Inflammatory macrophage treated with lipopolysaccharide for 4 hours (primary cell): ENCODE measurements at places on chromosomes 4 and X.

GRCh38 chrX:134025986-134026545 lies 40.7 kb upstream of the GPC3 start:
- DNase-seq = no peak

- DNase-seq = no peak
Observed at GRCh38 chr4:8538703-8539567, 41.3 kb upstream of the GPR78 start.

- DNase-seq = no peak
Observed at GRCh38 chrX:18099745-18100144, 120.9 kb downstream of the BEND2 start.

GRCh38 chr4:7320206-7320797 lies 114.4 kb downstream of the PSAPL1 start:
- DNase-seq = no peak

DNA sequence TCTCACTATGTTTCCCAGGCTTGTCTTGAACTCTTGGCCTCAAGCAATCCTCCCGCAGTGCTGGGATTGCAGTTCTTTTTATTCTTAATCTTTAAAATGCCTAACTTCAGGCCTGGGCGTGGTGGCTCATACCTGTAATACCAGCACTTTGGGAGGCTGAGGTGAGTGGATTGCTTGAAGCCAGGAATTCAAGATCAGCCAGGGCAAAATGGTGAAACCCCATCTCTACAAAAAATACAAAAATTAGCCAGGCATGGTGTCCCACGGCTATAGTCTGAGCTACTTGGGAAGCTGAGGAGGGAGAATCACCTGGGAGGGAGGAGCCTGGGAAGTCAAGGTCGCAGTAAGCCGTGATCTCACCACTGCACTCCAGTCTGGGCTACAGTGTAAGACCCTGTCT lies 45.9 kb downstream of the PLS3 start:
- DNase-seq = no peak

GRCh38 chr4:47383829-47384427 lies 79.6 kb downstream of the COMMD8 start:
- peak; percentile 27 for DNase-seq

DNA sequence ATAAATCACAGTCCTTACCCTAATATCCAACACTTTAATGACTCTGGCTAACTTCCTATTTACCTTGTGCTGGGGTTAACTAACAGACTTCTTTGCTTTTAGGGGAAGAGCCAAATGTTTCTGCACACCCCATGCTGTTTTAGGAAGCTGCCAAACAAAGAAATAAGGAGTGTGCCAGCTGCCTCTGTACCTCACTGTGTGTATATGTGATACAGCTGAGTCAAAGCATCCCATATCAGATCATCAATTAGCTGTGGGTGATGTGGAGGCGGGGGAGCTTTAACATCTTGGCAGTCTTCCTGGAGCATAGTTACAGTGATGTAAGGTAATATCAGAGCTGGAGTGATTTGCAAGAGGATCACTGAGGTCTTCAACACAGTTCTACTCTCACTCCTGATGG lies 95.4 kb downstream of the COL25A1 start:
- DNase-seq = no peak

- no peak for DNase-seq
Observed at GRCh38 chr4:90951037-90951436, 823.8 kb downstream of the CCSER1 start.

- DNase-seq = no peak
Observed at GRCh38 chr4:47577779-47578553, 92.9 kb downstream of the ATP10D start.

DNA sequence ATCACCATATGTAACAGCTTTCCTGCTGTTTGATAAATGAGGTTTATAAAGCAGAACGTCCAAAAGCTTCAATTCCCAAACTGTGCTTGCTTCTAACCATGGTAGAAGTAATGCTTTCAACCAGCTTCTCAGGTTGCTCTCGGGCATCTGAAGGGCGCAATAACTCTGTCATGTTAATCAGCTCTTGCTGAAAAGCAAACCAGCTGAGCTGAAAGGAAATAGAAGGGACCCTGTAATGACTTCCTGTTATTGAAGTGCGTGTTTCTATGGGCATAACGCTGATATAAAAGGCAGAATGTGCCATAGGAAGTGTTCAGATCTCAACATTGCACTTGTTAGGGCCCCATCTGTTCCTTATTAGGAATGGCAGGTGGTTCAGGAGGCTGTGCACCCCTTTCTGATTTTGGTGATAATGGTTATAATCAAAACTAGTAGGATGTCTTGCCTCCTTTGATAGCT lies 21.2 kb downstream of the HERC3 start:
- peak; percentile 36 for DNase-seq

GRCh38 chr4:40782876-40783275 lies 33.1 kb downstream of the NSUN7 start:
- peak; percentile 81 for DNase-seq

- DNase-seq = no peak
Observed at GRCh38 chr4:138334346-138335016, 92.3 kb upstream of the SLC7A11 start.

- DNase-seq = no peak
Observed at GRCh38 chrX:13750204-13750603, 15.7 kb downstream of the OFD1 start.

DNA sequence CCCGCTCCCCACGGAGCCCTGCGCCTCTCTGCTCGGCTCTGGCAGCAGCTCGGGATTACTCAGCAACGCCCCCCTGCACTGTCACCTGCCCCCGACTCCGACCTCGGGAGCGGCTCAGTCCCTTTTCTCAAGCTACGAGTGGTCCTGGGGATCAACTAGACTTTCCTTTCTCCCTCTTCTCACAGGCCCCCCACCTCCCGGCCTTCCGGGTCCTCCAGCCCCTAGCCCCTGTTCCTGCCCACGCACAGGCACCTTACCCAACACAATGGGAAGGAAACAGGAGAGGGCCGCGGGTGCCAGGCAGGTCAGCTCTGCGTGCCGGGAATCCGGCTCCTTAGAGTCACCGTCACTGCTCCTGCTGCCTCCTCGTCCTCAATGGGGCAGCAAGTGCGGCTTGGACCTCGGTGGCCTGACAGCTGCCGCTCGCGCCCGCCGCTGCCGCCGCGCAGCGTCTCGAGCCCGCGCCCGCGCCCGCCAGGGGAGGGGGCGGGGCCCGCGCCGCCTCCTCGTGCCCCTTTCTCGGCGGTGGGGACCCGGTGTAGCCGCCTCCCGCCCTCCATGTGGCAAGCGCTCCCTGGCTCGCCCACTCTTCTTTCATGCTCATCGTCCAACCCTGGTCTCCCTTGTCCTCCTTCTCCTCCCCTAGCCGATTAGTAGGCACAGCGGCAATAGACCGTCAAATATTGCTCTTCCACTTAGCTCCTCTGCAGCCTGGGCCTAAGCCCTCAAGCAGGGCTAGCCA lies at the start of gene RAB9B:
Gene RAB9B (minus strand): TSS at position 455 of the 742 bp plus-strand sequence. CDS start 6,473 bp downstream, outside the sequence.
- no peak for DNase-seq

DNA sequence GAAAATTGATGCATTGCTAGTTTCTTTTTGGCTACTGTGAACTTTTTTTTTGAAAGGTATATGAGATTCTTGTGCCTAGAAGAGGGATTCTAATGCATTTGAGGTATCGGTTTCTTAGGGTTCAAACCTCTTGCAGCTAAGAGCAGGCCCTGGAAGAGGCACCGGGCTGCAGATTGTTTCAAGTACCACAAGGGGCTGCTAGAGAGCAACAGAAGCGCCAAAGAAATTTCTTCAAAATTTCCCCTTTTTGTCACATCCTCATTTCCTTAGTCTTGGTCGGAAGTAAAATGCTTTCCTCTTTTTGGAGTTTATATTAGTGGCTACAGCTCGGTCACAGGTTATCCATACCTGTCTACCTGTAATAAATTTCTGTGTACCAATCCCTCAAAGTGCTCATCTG lies 89.8 kb downstream of the PDGFRA start:
- DNase-seq = peak; percentile 86
